Cerebellar nuclear complex (tissue), 1 donor: ENCODE measurements at places on chromosomes 13 and 19.

GRCh38 chr19:57771417-57771816 lies 1.9 kb downstream of the ZNF586 start:
- no peak for DNase-seq

- DNase-seq = no peak
These were observed 49.2 kb downstream of the GADD45B start for GRCh38 chr19:2524840-2525723.

GRCh38 chr19:16369664-16370576 lies 45.3 kb downstream of the KLF2 start:
- DNase-seq = no peak

DNA sequence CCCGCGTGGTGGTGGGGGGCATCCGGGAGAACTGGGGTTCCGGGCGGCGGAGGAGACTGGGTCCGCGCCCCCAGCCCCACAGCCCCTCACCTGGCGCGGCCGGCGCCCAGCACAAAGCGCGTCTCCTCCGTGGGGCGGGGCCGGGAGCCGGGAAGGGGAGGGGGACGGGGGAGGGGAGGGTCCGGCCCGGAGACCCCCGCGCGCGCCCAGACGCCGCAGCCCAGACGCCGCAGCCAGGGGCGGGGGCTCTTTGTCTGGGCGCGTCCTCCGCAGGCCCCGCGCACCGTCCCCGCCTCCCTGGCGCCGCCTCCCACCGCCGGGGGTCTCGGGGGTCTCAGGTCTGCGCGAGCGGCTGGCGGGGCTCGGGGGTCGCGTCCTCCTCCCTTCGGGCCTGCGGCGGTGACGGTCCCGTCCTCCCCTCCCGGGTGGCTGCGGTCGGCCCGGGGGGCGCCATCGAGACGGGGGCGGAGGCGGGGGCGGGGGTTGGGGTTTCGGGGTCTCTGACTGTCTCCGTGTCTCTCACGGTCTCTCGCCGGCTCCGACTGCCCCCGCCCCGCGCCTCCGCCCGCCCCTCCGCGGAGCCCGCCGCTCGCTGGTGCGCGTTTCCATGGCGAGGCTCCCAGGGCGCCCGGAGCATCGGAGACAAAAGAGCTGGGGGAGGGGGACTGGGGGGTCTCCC lies at the start of gene PLPPR3:
PLPPR3 (minus strand) TSS at position 131 of the 679 bp plus-strand sequence. CDS start 396 bp downstream, outside the sequence.
- DNase-seq = no peak

DNA sequence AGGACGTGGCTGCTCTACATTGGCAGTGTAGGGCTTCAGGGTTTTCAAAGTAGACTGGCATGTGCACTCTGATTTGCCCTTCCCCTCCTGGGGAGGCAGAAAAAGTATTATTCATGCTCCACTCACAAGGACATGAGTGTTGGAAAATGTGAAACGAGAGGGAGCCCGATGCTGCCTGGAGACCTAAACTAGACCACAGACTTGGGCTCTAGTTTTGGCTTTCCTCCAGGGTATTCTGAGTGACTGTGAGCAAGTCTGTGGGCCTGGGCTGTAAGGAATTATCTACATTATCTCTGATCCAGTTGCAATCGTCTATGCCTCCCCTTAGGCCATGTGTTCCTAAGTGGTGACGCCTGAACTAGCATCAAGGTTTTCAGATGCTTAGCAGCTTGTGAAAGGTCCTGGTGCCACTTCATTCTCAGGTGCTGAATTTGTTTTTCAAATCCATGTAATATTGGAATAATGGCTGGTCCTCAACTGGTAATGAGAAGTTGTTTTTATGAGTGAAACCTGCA lies 55.0 kb downstream of the MRPL57 start:
- DNase-seq = no peak

GRCh38 chr13:106534639-106535551 lies 567 bp downstream of the EFNB2 start:
- no peak for DNase-seq

DNA sequence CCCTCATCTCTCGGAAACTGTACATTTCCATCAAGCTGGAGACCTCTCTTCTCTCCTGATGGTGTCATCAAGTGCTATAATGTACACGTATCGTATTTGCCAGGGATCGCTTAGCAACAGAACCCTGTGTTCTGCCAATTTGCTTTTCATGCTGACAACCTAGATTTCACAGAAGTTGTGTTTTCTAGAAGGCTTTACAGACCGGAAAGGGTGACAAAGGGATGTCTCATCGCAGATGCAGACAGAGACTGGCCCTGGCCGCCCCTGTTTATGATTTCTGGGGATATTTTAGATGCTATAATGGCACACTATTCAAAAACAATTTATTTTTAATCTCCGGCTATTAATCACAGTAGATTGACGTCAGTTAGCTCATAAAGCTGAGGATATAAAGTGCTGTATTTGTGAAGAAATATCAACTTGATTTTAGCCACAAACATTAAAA lies 291.4 kb downstream of the IRS2 start:
- no peak for DNase-seq

DNA sequence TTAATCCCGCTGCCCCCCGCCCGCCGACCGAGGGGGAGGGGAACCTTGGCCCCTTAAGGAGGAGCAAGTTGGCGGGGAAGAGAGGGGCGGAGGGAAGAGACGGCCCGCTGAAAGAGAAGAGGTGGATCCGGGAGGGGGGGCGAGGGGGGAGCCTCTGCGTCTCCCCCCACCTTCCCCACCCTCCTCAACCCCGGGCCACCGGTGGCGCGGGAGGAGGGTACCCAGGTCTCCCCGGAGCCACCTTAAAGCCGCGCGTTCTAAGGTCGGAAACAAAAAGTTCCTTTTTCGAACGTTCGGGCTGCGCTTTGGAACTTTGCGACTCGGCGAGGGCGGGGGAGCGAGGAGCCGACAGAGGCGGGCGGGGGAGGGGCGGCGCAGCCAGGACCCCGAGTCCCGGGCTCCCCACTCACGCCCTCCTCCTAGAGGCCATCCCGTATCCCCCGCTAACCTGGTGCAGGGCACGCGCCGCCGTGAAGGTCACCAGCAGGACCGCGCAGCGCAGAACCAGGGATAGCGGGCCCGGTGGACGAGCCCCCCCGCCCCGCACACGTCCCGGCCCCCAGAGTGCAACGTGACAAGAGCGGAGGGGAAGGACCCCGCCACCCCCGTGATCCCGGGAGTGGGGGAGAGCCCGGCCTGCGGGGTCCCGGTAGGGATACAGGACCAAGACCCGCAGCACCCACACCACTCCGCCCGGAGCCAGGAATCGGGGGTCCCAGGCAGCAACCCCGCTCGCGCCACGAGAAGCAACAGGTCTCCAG lies 659 bp downstream of the ERF start:
- no peak for DNase-seq

DNA sequence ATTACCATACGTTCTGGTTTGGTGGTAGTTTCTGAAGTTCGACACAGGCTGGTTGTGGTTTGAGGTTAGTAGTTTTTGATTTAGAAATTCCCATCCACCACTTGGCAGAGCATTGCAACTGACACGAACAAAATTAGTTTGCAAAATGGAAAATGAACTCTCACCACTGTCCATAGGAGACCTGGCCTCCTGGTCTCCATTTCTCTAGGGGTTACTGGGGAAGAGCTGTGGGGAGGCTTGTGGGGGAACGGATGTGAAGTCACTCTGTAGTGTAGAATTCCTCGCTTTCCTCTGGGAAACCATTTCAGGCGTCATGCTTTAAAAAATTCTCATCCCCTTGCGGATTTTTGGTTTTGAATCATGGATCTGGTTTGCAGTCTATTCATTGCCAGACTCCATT lies 321.5 kb upstream of the MAB21L1 start:
- no peak for DNase-seq

DNA sequence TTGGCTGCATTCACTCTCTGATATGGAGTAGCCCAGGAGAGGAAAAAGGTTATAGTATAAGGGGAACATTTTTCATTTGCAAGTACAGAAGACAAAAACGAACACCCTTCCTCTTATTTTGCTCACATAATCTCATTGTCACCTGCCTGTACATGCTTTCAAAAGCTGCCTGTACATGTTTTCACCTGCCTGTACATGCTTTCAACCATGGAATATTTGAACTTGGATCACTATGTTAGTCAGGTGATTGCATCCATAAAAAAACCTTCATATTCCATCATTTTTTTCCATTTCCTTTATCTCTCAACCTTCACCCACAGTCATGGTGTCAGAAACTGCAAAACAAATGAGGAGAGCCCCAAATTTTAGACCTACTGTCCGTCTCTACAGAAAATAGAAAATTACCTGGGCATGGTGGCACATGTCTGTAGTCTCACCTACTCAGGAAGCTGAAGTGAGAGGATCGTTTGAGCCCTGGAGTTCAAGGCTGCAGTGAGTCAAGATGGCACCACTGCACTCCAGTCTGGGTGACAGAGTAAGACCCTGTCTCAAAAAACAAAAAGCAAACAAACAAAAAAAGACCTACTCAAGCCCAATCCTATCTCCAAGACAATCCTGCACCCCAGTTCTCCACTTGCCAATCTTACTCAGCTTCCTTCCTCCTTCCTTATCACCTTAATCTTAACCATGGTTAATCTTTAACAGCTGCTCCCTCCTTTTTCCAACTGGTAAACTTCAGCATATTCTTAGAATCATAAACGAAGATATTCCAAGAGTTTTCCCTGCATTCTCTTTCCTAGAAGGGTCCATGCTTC lies 11.6 kb downstream of the IGFL2 start:
- no peak for DNase-seq

- DNase-seq = no peak
These were observed 2.3 kb upstream of the C1QTNF9B start for GRCh38 chr13:23899555-23899954.

- no peak for DNase-seq
These were observed 9.4 kb downstream of the NLRP7 start for GRCh38 chr19:54937926-54938325.

GRCh38 chr13:27824121-27824520 lies 31.8 kb downstream of the GSX1 start:
- DNase-seq = no peak

GRCh38 chr19:58033741-58034476 lies at the start of gene ZSCAN1:
Gene ZSCAN1 (plus strand): TSS chr19:58034025. CDS start chr19:58037837, 3,812 bp downstream.
- no peak for DNase-seq

DNA sequence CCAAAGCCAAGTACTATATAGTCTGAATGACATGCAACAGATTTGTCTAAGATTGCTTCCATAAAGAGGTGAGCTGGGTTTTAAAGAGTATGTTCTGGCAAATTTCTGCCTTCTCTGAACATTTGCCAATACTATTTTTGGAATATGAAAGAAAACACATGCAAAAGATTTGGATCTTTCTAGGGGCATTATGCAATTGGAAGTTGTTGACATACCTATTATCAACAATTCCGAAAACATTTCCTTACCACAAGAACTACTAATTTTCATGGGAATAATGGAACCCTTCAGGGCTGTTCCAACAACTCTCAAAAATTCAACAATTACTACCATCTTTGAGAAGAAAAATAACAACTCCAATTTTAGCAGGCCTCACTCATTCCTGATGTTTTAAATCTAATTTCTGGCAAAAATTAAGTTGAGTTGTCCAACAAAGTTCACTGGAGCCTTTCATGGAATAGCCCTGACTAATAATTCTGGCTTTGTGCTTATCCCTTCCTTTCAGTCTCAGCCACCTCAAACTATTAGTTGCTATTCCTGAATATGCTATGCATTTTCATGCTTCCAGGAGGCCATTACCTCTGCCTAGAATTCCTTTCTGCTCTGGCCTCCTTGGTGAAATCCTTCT lies 250.0 kb downstream of the RGCC start:
- no peak for DNase-seq

GRCh38 chr13:106433066-106433465 lies 102.4 kb downstream of the EFNB2 start:
- DNase-seq = no peak

GRCh38 chr13:62920159-62920558 lies 1504.5 kb upstream of the PCDH20 start:
- no peak for DNase-seq

- no peak for DNase-seq
These were observed 48.0 kb upstream of the ABCC4 start for GRCh38 chr13:95349267-95349666.

DNA sequence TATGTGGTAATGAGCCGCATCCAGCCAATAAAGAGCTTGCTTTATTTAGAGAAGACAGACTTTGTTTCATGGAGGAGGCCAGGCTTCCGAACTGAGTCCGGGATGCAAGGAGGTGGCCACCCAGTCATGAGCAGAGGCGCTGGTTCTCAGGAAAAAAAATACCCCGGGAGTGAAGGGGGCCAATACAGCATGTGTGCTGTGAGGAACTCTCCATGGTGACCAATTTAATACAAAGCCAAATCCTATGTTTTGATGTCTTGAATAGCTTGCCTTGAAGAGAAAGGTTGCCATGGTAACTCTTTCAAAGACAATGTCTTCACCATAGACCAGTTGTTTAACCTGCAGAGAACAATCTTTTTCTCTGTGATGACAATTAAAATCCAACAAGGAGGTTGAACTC lies 43.4 kb upstream of the PDCD5 start:
- DNase-seq = no peak

DNA sequence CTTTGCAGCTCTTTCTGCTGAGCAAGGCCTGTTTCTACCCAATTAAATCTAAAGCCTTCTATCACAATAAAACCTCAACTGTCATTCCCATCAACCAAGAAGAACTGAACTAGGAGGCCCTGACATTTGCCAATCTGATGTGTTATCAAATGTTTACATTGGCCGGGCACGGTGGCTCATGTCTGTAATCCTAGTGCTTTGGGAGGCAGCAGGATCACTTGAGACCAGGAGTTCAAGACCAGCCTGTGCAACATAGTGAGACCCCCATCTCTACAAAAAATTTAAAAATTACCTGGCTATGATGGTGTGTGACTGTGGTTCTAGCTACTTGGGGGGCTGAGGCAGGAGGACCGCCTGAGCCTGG lies 2.8 kb upstream of the FBXO17 start:
- no peak for DNase-seq

- no peak for DNase-seq
These were observed 10.1 kb downstream of the NLRP12 start for GRCh38 chr19:53813996-53814395.

DNA sequence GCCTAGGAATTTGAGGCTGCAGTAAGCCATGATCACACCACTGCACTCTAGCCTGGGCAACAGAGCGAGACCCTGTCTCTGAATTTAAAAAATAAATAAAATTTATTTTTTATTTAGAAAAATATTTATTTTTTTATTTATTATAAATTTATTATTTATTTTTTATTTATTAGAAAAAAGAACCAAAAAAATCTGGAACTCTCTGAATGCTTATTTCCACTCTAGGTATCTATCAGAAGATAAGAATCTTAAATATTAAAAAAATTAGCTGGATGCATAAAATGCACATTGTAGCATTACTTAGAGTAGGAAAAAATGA lies 82.8 kb downstream of the CDADC1 start:
- no peak for DNase-seq

GRCh38 chr19:55161571-55162322 lies 4.2 kb upstream of the TNNI3 start:
- no peak for DNase-seq

- no peak for DNase-seq
These were observed 19.8 kb upstream of the PLEKHF1 start for GRCh38 chr19:29645491-29645867.
